ENCODE measurements at places on chromosomes 2 and 18. TPM values are rescaled to one million over a fixed set of nuclear protein-coding genes. Genes with fewer than 3 reads are reported as not detected.

GRCh38 chr2:10028988-10029874 is 14.1 kb upstream of the KLF11 start:
- DNase-seq = peak; percentile 31

DNA sequence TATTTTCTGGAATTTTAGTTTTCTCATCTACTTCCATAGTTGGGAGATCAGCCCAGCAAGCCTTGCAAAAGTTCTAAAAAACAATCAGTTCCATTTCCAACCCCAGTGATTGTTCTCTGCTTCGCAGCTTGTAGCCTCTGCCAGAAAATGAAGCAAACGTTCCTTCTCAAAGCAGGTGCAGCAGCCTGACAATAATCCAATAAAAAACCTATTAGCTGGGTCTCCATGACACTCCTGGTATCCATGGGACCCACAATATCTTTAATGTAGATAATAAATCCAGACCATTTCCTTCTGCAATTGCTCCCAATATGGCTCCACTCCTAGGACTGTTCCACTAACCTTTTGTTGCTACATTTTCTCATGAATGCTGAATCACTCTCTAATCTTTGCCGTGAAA is 140.8 kb upstream of the SETBP1 start:
- no peak for DNase-seq

DNA sequence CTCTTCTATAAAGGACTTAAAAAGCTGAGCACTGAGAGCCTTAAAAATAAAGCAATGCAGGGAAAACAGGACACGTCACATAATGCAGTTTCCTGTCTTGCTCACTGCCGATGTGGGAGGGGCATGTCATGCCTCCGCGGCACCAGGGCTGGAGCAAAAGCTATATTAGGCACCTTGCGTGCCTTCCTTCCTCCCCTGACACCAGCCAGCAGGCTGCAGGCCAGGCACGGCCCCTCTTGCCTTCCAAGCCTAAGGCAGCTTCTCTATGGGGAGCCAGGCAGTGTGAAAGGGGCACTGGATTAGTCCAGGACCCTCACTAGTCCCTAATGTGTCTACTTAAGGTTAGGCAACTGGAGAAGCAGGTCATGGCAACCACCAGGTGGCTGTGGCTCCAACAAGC is 26.3 kb downstream of the MRPL35 start:
- DNase-seq = peak; percentile 43

DNA sequence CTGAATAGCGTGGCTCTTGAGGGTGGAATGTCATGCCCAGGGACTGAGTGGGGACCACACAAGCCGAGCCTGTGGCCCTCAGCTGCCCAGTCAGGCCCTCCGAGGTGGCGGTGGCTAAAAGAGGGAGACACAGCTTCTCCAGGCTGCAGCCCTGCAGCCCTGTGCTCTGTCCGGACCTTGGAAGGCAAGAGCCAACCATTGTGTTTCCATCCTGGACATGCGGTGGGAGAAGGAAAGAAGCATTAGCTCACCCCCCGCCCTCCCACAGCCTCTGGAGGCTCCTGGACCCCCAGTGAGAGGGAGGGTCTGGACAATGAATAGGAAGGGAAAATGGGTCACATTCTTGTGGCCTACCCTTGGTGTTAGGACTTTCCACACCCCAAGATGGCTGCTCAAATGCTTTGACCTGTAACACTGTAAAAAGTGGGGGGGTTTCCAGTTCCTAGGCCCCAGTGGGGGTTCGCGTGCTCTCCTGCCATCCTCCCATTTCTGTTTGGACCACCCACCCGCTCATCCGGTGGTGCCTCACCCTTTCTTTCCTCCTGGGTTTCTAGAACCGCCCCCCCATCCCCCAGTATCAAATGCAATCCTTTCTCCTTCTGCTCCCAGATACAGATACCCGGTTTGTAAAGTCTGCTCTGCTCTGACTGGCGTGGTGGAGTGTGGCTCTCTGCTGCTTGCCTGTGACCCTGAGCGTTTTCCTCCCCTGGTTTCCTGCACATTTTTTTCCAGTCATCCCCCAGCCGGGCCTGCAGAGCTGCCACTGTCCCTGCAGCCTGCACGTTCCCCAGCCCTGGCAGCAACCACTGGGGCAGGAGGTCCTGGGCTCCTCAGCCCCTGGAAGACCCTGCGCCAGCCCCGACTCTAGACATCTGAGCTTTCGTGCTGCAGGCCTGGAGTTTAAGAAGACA is 36.3 kb upstream of the SMAD7 start:
- no peak for DNase-seq

OSBPL6 gene
- 0.52 TPM for total RNA-seq

COLEC11 gene
- not detected for total RNA-seq

DNA sequence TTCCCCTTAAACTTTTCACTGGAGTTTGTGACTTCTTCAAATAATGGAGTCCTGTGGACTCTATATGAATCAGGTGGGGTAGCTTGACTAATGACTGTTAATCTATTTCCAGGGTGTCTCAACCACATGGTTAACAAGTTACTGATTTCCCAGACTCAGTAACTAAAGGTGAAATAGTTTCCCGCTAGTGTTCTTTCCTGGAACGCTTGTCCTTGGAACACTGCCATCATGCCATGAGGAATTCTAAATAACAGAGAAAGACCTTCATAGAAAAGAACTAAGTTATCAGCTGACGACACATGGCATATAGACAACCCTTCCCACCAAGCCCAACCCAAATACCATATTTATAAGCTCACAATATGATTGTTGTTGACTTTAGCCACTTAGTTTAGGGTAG is 1027.9 kb upstream of the FAM98A start:
- no peak for DNase-seq

DNA sequence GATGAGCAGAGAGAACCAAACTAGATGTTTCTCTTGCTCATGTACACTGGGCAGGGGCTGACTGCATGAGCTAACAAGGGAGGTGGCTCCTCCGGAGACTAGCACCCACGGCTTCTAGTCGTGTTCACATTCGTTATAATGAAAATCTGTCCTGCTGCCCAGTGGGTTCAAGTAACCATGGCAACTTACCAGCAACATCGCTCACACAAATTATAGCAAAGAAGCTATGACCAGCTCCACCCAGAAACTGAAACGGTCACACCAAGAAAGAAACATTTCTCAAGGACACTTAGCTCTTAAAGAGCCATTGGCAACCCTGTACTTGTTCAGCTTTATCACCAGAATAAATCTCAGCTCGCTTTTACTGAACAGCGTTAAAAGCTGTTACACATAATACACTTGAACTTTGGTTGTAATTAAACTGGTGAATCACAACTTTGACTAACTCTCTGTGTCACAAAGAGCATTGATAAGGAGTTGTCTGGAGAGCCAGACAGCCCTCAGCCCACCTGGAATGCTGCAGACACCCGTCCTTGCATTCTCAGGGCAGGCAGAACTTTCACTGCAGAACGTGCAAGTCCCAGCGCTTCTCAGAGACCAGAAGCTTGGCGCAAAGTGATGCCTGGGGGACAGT is 141.2 kb downstream of the PID1 start:
- no peak for DNase-seq

EMILIN1 gene
- total RNA-seq = 0.52 TPM

GRCh38 chr18:7617738-7618422 is 50.8 kb downstream of the PTPRM start:
- DNase-seq = no peak

GRCh38 chr2:136085453-136086209 is 32.3 kb downstream of the CXCR4 start:
- no peak for DNase-seq

DSG4 gene
- not detected for total RNA-seq

VWA3B gene
- total RNA-seq = not detected

REEP1 gene
- total RNA-seq = 0.59 TPM

DNA sequence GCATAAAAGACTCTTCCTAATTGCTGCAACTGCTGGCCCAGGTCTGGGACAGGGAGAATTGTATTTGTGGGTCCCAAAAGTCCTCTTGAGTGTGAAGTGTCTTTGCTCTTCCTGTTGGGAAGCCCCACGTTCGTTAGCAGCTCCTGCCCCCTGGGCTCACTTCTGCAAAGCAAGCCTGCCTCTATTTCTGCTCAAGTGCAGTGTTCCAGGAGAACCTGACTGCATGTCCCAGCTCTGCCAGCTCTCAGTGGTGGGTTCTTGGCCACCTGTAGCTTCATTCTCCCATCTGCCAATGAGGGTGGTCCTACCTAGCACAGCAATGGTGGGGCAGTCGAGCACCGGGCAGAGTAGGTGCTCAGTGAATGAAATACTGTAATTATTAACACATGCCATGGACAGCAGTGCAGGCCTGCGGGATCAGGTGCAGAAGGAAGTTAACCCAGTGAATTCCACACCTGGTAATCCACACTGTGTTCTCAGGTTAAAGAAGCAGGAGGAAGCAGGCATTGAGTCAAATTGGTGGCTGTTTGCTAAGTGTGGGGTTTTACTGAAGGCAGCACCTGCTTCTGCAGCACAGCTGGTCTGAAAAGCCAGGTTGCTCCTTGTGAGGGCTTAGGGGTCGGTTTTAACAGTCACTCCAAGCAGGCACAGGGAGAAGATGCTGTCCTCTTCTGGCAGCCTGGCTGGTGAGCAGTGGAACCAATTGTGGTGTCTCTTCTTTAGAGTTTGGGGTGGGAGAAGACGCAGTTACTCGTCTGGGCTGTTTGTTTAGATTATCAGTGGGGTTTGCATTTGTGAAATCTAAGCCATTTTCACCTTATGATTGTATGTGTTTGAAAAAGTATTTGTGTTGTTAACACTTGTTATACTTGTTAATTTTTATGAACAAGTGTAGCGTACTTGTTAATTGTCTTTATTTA is 54.3 kb downstream of the DGKD start:
- DNase-seq = no peak

DNA sequence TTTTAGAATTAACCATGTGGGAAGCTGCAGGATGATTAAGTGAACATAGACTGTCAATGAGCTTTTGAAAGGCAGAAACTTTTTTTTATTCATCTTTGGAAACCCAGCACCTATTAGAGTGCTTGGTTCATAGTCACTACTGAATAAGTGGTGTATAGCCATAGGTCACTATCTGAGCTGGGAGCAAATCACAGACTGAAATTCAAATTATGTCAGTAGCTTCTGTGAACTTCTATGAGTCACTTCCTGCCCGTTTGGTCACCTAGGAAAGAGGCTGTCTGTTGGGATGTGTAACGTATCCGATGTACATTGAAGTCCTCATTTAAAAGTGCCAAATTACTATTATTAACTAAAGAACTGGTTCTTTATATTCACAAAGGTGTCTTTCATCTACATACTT is 20.5 kb upstream of the SLC40A1 start:
- DNase-seq = no peak

LYPD6 gene
- not detected for total RNA-seq

GRCh38 chr18:54958704-54959625 is at the start of gene CCDC68:
Gene CCDC68 (minus strand): TSS chr18:54959461. CDS start chr18:54942791, 16,670 bp downstream.
- no peak for DNase-seq

Data from activated naive CD4-positive, alpha-beta T cell treated with anti-CD3 and anti-CD28 coated beads, Interleukin-2, amount 50 U/mL, for 72 hours (primary cell).